ENCODE measurements at places on chromosomes 12 and 14. TPM values are rescaled to one million over a fixed set of nuclear protein-coding genes. Genes with fewer than 3 reads are reported as not detected.

The ACOT6 gene
- total RNA-seq = not detected

The CCDC177 gene
- total RNA-seq = not detected

The YLPM1 gene
- total RNA-seq = 50.0 TPM

The KRT86 gene
- total RNA-seq = 1.7 TPM

The TPH2 gene
- total RNA-seq = not detected

The TRAF3 gene
- 20.8 TPM for total RNA-seq

The DYNC1H1 gene
- 514 TPM for total RNA-seq

The FAM181A gene
- 1.1 TPM for total RNA-seq

The KCNC2 gene
- not detected for total RNA-seq

The LPAR5 gene
- total RNA-seq = 2.0 TPM
